ENCODE measurements at places on chromosomes 1 and 21. TPM values are rescaled to one million over a fixed set of nuclear protein-coding genes. Genes with fewer than 3 reads are reported as not detected.

The KIF26B gene
- 0.50 TPM for total RNA-seq

The CHRM3 gene
- 2.3 TPM for total RNA-seq

The GALE gene
- 22.9 TPM for total RNA-seq

The MROH7 gene
- total RNA-seq: 2.8 TPM

The FCGR3A gene
- total RNA-seq: 70.1 TPM

The LCE3D gene
- total RNA-seq: not detected

The AMY1C gene
- not detected for total RNA-seq

The MRPS15 gene
- 44.3 TPM for total RNA-seq

The FCRL6 gene
- total RNA-seq: 0.09 TPM

The PTBP2 gene
- total RNA-seq: 12.2 TPM

The UQCRHL gene
- 0.84 TPM for total RNA-seq

Measured in liver (tissue), 10 donors.